Naive thymus-derived CD4-positive, alpha-beta T cell (primary cell): ENCODE measurements at places on chromosomes 2 and 18. TPM values are rescaled to one million over a fixed set of nuclear protein-coding genes. Genes with fewer than 3 reads are reported as not detected.

Gene AGAP1
- 9.6 TPM for total RNA-seq

- DNase-seq, result no peak
Measured at GRCh38 chr18:25595274-25596060, 243.5 kb upstream of the ZNF521 start.

DNA sequence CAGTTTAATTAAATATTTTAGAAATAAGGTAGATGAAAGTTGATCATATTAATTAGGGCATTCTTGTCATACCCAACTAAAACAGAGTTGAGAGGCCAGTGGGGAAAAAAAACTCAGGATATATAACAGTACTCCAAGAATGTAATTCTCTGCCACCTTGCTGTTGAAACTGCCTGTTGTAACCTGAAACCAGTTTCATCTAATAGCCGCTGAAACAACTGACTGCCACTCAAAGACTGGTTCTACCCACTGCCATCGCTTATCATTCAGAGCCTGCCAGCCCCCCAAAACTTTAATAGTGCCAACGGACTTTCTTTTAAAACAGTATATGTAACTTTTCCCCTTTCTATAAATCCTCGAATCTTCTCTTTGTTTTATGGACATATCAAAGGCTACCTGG is 37.7 kb upstream of the FSIP2 start:
- DNase-seq, result no peak

GRCh38 chr2:181992776-181993175 is 7.1 kb downstream of the PPP1R1C start:
- no peak for DNase-seq

DNA sequence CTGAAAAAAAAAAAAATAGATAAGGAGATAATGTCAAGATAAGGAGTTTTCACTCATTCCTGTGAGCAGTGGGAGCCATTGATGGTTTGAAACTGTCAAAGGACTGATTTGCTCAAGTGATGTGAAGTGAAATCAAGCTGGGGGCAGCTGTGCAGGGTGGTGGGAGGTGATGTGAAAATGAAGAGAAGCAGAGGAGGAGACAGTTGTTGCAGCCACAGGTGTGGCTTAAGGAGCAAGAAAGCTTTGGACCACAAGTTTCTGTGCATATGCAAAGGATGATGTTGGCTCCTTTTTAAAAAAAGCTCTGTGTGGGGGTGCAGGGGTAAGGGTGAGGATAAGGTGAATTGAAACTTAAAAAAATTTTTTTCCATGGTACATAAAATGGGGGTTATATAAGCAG is 8.3 kb downstream of the EFR3B start:
- no peak for DNase-seq

DNA sequence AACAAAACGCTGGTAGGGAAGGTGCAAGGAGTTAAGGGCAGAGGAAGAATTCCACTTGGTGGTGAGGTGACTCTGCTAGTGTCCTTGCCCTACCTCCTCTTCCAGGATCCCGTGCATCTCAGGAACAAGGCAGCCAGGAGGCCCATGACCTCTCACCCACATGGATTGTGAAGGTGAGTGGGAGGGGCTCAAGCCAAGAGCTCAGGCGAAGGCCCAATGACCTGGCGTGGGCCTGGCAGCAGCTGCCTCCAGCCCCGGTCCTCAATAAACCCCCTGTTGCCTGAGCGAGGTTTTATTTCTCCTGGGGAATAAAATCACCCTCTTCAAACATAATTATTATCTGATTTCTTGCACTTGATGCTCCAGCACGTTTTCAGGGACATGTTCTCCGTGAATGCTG is 28.2 kb downstream of the LAMA1 start:
- DNase-seq, result no peak

DNA sequence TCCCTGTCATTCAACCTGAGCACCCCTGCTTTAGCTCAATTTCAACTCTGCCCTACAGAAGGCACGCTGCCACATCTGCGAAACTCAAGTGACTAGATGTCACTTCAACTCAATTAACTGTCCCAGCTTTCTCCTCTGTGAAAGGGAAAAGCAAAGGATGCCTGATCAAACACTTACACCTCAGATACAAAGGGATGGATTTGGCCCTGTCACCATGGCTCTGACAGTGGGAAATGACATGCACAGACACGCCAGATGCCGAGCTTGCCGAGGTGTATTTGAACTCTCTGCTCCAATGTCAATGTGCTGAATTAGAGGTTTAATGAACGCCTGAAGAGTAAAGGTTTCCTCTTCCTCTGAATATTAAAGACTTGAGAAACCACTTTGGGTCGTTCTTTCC is 481.1 kb downstream of the CBLN2 start:
- DNase-seq, result no peak

DNA sequence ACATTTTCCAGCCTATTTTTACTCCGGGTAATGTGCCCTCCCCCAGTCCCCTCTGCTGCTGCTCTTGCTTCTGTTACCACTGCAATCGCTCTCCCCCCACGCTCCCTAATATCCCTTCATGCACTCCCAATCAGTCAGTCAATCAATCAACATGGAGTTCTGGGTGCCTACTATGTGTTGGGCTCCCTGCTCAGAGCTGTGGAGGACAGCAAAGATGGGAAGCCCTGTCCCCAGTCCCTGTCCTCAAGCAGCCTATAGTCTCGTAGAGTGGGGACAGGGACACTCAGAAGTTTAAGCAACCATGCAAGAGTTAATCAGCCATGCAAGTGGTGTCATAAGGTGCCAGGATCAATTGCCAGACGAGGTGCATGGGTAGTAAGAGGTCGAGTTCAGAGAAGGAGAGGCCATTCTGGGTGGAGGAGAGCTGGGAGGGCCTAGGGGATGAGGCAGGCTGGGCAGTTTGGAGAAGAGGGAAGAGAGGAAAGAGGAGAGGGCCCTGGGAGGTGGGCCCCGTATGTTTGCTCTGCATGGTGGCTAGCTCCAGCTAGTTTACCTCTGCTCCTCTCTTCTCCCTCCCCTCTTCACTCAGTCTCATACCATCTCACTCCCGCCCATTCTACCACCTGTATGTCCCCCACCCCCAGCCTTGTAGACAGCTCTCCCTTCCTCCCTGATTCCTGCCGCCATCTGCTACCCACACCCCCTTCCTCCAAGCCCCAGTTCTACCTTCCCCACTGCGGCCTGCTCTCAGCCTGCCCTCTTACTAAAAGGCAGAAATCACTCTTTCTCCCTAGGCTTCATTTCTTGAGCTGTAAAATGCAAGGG is 3.9 kb downstream of the ASIC4 start:
- DNase-seq, result no peak

DNA sequence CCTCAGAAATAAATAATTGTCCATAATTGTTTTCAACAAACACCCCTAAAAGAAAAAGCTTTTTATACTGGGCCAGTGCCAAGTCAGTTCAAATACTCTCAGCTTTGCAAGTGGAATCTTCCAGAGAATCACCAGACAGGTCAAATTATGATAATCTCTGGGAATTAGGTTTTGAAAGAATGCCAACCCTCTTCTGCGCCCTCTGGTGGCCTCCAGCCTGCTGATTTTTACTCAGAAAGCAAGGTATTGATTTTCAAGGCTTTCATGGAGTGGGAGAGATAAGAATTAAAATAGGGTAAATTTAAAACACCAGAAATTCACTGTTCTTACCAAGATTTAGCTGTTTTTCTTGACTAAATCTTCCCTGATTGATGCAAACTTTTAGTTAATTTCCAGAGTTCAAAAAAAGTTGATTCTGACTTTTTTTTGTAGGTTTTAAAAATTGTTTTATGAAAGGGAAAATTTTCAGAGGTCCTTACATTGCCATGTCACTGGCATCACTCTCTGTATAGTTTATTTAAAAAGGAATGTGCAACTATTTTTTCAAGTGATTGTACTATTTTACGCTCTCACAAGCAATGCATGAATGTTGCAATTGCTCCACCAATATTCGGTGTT is 282.9 kb upstream of the TNP1 start:
- DNase-seq, result no peak

DNA sequence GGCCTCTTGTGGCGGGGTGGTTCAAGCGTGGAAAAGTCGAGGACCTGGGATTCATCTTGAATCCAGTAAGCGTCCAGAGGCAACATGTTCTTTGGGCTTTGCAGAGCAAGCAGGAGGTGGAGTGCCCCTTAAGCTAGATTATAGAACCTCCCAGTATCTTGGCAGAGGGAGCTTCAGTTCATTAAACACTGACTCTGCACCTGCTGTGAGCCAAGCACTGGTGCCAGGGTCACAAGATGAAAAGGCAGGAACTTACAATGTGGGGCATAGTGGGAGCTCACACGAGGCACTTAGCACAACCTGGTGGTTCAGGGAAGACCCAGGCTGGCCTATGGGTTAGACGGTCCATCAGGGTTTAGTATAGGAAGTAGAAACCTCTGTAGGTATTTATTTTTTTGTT is 7.4 kb upstream of the FZD5 start:
- DNase-seq, result no peak
